ENCODE measurements at places on chromosomes 1 and 21.
A peak's percentile ranks its signal among the peaks of the same experiment; 100 is the strongest.

DNA sequence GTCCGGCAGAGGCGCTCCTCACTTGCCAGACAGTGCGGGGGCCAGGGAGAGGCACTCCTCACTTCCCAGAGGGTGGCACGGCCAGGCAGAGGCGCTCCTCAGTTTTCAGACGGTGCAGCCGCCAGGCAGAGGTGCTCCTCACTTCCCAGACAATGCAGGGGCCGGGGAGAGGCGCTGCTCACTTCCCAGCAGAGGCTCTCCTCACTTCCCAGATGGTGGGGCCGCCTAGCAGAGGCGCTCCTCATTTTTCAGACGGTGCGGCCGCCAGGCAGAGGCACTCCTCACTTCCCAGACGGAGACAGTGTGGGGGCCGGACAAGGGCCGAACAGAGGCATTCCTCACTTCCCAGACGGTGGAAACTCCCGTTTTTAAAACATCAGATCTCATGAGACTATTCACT lies 238.4 kb upstream of the CACYBP start:
- no peak for DNase-seq

GRCh38 chr1:163085904-163086268 lies 16.7 kb downstream of the RGS4 start:
- no peak for DNase-seq

GRCh38 chr1:239817801-239818200 lies 273.9 kb upstream of the FMN2 start:
- DNase-seq, result no peak

DNA sequence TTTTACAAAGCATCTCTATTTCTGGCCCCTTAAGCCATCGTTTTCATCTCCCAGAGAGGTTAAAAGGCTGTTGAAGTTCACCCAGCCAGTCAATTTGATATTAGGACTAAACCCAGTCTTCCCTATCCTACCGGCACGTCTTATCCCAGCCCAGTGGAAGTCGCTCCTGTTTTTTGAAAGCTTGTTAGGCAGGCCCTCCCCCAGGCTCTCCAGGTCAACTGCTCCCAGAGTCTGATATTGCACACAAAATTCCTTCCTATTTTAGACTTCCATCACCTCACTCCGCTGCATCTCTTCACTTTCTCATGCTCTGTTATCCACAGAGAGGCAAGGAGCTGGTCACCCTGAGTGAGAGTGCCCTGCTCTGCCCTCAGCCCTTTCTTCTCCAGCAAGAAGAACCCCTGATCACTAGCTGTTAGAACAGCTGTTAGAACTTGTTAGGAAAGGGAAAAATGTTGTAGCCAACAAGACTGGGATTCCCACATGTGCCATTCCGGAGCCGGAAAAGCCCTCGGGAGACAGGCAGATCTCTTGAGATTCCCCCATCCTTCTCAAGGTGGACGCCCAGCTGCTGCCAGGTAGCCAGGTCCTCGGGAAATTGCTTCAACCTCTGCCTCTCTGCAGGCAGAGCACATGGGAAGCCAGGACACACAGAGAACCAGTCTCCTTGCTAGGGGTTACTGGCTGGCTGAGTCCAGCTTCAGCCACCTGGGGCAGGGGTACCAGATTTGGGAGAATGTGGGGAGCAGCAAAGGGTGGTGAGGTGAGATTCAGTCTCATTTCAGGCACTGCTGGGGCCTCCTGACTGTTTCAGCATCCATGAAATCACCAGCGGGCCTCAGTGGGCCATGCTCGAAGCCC lies 25.7 kb downstream of the PLXNA2 start:
- DNase-seq, result no peak

GRCh38 chr1:221366495-221367110 lies 375.3 kb downstream of the DUSP10 start:
- no peak for DNase-seq

DNA sequence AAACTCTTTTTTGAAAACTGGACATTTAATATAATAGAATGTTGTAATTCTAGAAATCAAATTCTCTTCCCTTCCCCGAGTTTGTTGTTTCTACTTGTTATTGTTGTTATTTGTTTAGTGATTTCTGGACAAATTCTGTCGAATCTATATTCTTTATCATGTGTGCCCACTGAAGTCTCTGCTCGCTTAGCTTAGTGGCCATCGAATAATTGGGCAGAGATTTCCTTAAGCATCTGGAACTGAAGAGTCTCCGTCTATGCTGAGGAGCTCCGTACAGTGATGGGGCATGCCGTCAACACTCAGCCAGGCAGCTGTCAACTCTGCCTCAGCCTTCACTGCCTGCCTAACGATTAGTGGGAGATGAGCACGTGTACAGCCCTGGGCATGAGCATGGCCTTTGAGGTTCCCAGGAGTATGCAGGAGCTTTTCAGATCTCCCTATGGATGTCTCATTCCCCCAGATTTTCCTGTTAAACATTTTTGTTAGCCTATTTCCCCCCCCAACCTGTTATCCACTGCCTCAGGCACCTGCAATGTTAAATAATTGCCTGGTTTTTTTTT lies 66.8 kb downstream of the SLX9 start:
- peak; percentile 51 for DNase-seq

DNA sequence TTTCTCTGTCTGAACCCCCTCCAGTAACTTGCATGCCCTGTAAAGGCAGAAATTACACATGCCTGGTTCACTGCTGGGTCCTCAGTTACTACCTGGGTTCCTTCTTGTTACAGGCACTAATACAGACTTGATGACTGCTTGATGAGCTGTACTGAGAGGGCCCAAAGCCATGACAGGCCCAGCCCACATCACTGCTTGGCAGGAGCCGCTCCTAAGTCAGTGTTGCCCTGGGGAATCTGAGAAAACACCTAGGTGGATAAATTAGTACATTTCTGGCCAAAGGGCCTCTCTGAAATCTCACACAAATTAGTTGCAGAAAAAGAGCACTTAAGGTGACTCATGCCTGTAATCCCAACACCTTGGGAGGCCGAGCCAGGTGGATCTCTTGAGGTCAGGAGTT lies 37.8 kb upstream of the IRF2BP2 start:
- DNase-seq, result no peak

- DNase-seq, result no peak
Observed at GRCh38 chr1:175174309-175175102, 18.1 kb downstream of the KIAA0040 start.

GRCh38 chr21:35010447-35010846 lies 38.7 kb downstream of the RUNX1 start:
- no peak for DNase-seq

DNA sequence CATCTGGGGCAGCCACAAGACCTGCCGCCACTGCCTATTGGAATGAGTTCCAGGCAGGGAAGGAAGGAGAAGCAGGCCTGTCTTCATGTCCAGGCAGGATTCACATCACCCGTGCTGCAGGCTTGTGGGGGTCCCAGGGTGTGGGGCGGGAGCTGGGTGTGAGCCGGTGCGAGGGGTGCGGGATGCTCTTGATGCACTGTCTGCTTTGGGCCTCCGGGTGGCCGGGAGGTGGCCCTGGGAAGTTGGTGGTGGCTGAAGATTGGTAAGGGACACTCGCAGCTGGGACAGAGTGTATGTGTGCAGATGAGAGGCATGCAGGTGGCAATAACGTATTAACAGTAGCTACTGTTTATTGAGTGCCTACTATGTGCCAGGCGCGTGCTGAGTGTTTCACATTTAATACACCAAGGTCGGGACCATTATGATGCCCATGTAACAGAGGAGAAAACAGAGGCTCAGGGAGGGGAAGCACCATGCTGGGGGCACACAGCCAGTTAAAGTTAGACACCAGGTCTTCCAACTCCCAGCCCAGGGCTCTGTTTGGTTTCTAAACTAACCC lies 3.3 kb downstream of the CROCC start:
- peak; percentile 60 for DNase-seq

DNA sequence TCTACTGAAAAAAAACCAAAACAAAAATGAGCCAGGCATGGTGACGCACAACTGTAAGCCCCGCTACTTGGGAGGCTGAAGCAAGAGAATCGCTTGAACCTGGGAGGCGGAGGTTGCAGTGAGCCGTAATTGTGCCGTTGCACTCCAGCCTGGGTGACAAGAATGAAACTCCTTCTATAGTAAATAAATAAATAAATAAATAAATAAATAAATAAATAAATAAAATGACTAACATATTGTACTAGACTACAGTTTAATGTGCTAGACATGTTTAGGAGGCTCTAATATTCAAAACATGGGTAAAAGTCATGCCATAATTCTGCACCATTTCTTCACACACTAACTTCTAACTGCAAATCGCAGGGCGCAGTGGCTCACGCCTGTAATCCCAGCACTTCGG lies 33.3 kb upstream of the ERO1B start:
- no peak for DNase-seq

GRCh38 chr1:3432306-3432705 lies 22.2 kb upstream of the ARHGEF16 start:
- DNase-seq, result no peak

DNA sequence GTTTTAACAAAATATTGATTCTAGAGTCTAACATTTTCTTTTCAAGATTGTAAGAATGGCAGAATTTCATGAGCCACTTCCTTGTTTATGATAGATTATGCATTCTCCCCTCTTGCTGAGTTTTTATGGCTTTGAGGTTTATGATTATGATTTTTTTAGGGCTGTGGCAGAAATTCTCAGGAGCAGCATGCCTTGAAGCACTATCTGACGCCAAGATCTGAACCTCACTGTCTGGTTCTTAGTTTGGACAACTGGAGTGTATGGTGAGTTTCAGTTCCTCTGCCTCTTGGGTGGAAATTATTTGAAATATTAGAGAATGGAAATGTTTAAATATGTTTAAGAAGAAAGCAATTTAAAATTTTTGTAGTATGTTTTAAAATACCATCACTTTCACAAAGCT lies 10.2 kb downstream of the USP16 start:
- no peak for DNase-seq

- DNase-seq, result no peak
Observed at GRCh38 chr1:164735315-164736052, 176.5 kb downstream of the PBX1 start.

GRCh38 chr1:31944205-31945089 lies 6.3 kb upstream of the PTP4A2 start:
- DNase-seq, result peak; percentile 73

GRCh38 chr1:103942029-103942428 lies 192.3 kb downstream of the AMY1C start:
- no peak for DNase-seq

- no peak for DNase-seq
Observed at GRCh38 chr1:167342846-167343245, 122.2 kb downstream of the POU2F1 start.
